Esophagus muscularis mucosa (tissue), 4 donors: ENCODE measurements at places on chromosomes 5 and 9. TPM values are rescaled to one million over a fixed set of nuclear protein-coding genes. Genes with fewer than 3 reads are reported as not detected.

DNA sequence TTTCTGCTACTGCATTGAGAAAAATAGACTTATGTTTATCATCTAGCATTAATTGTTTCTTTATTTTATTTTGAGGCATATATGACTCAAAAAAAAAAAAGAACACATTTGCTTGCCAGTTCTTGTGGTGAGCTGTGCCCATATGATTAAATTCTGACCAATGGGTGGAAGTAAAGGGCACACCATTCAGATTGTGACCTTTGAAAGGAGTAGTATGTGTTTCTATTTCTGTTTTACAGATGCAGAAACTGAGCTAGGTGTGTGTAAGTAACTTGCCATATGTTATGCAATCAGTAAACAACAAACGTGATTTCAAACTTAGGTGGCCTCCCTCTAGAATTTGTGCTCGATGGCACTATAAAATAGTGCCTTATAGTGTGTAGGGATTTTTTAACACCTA is 368.1 kb upstream of the EDIL3 start:
- no peaks in the 10 kb centered on the region for H3K36me3 ChIP-seq
- H3K27ac ChIP-seq: no peak overlapping the region
- DNase-seq: no peak
- H3K27me3 ChIP-seq: no peaks in the 10 kb centered on the region

GRCh38 chr9:94210616-94211603 is 48.2 kb upstream of the ZNF169 start:
- H3K27me3 ChIP-seq: no peaks in the 10 kb centered on the region
- H3K27ac ChIP-seq: no peak overlapping the region
- H3K4me1 ChIP-seq: peaks cover 7% of the 10 kb centered on the region

GRCh38 chr5:109759306-109759705 is 69.6 kb downstream of the MAN2A1 start:
- H3K36me3 ChIP-seq: no peaks in the 10 kb centered on the region
- H3K27ac ChIP-seq: no peak overlapping the region
- no peaks in the 10 kb centered on the region for H3K27me3 ChIP-seq

DNA sequence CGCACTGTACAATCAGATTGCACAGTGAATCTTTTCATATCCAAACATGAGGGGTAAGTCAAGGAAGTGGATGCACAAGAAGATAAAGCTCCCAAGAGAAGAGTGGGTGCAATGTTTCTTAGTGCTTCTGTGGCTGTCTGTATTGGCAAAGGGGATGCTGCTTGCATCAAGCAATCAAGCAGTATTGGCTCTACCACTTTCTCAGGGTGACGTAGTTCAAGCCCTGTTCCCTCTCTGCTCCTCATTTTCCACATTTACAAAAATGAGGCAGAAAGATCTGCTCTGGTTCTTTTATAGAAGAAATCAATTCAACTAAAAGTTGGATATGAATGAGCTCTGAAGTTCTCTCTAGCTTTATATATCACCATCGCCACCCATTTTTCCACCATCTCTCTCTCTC is 2.3 kb downstream of the TNFSF8 start:
- peak overlapping the region; percentile 10 for H3K4me3 ChIP-seq
- no peak for DNase-seq
- no peaks in the 10 kb centered on the region for H3K4me1 ChIP-seq
- H3K27me3 ChIP-seq: no peaks in the 10 kb centered on the region

GRCh38 chr5:175712681-175713085 is 54.8 kb downstream of the HRH2 start:
- H3K36me3 ChIP-seq: no peaks in the 10 kb centered on the region
- DNase-seq: no peak
- H3K4me1 ChIP-seq: no peaks in the 10 kb centered on the region
- peaks cover 45% of the 10 kb centered on the region for H3K27me3 ChIP-seq
- no peak overlapping the region for H3K27ac ChIP-seq
- H3K4me3 ChIP-seq: no peak overlapping the region

DNA sequence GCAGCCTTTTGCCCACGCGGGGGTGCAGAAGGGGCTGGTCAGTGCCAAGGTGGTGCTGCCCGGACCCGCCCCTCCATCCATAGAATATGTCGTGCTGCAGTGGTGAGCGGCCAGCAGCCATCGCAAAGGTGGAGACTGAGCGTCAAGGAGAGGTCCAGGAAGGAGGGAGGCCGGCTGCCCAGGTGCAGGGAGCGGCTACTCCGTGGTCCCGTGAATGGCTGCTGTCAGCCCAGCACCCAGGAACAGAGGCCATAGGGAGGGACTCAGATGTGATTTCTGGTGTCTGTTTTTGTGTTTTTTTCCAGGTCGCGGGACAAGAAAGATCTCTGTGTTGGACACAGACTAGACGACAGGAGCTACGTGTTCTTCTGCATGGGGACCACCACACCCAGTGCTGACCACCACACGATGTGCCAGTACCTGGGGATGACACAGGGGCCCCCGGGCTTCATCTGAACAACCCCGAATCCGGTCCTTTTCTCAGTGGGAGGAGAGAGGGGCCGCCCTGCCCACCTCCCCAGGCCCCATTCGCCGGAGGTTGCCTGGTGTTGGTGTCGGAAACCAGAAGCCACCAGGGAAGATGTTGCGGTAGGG is 29.0 kb downstream of the PAEP start:
- no peaks in the 10 kb centered on the region for H3K36me3 ChIP-seq
- H3K27me3 ChIP-seq: no peaks in the 10 kb centered on the region
- H3K4me1 ChIP-seq: no peaks in the 10 kb centered on the region
- DNase-seq: no peak
- H3K27ac ChIP-seq: no peak overlapping the region
- H3K4me3 ChIP-seq: no peak overlapping the region

DNA sequence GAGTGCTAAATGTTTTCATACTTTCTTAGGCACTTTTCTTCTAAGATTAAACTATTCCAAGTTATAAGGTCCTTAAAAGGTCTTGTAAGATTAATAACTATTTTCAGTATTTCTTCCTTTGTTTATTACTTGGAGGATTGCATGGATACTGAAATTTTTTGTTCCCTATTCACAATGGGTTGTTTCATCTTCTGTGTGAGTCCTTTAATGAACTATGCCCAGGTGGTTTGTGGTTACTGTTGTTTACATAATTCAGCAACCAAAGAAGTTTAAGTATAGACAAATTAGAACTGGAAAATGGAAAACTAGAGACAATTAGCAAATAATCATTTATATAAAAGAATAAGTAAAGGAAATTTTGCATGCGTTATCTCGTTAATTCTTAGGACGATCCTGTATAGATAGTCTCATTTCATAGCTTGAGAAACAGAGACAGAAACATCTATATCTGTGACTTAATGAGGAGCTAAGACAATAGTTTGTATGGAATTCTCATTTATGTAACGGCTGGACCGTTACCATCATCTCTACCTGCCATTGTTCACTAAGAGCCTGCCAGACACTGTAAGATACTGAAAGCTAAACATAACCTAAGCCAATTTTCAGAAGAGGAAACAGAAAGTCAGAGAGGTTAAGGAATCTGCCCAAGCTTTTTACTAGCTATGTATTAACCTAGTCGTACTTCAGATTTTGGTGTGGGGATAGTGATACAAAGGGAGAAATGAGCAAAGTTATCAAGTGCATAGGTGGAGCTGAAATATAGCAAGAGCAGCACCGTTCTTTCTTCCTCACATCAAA is 148.2 kb downstream of the PAM start:
- H3K4me3 ChIP-seq: no peak overlapping the region
- H3K4me1 ChIP-seq: peaks cover 9% of the 10 kb centered on the region
- no peak for DNase-seq
- H3K27me3 ChIP-seq: no peaks in the 10 kb centered on the region

Gene DRD1
- total RNA-seq: not detected

Gene FOXD4L4
- not detected for total RNA-seq

Gene EGFLAM
- total RNA-seq: 6.6 TPM
